ENCODE measurements at places on chromosomes 5 and 9. TPM values are rescaled to one million over a fixed set of nuclear protein-coding genes. Genes with fewer than 3 reads are reported as not detected.

Gene IRX1
- polyA plus RNA-seq, result 142 TPM

Gene AP3S1
- 86.6 TPM for polyA plus RNA-seq

DNA sequence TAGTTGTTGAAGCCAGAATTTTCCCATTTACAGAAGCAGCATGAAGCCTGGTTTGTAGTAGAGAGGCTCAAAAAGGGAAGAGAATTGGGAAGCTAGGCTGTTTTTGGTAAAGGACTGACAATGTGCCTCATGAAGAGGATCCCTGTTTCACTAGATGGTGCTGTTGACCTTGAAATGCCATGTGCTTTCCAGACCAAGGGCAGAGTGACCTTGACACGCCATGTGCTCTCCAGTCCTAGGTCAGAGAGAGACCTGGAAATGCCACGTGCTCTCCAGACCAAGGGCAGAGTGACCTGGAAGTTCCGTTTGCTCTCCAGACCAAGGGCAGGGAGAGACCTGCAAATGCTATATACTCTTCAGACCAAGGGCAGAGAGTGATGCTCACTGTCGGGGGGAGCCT, 32.0 kb downstream of the UNC13B start:
- DNase-seq, result no peak

Gene SLC9A3
- polyA plus RNA-seq, result 5.7 TPM

GRCh38 chr9:134358026-134358661, 31.9 kb downstream of the RXRA start:
- no peak for DNase-seq

GRCh38 chr5:1349246-1349645, 4.3 kb upstream of the CLPTM1L start:
- DNase-seq, result no peak

Gene IRX4
- polyA plus RNA-seq, result 257 TPM

Gene PTCD2
- polyA plus RNA-seq, result 14.3 TPM

- DNase-seq, result no peak
Observed at GRCh38 chr9:137606005-137606621, 627 bp downstream of the ARRDC1 start.

DNA sequence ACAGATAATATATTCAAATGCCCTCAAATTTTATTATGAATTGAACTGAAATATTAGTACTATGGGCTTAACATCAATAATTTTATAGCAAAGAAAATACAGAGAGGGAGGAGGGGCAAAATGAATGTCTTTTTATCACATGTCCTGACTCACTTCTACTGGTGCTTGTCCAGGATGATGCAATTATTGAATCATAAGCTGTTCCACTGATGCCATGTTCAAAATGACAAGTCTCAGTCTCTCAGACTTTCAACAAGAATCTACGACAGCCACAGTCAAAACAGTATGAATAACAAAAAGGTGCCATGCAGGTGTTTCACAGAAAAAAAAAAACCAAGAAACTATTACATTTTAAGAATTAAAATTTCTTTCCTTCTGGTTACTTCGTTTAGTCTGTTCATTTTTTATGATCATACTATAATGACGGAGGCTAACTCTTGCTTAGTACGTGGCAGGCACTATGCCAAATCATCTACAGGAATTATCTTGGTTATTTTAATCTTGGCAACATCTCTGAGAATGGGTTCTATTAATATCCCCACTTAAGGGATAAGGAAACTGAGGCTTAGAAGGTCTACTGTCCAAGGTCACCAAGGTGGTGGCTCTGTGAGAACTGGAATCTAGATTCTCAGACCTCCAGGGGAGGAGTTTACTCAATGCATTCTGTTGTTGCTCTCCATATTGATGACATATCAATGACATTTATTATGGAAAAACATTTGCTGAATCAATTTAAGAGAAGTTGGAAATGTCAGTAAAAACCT, 61.5 kb downstream of the NR3C1 start:
- DNase-seq, result no peak

Gene CDH9
- polyA plus RNA-seq, result not detected

Gene NMUR2
- not detected for polyA plus RNA-seq

- DNase-seq, result no peak
Observed at GRCh38 chr5:175561085-175561484, 82.7 kb downstream of the SFXN1 start.

Gene FNIP1
- 16.3 TPM for polyA plus RNA-seq

DNA sequence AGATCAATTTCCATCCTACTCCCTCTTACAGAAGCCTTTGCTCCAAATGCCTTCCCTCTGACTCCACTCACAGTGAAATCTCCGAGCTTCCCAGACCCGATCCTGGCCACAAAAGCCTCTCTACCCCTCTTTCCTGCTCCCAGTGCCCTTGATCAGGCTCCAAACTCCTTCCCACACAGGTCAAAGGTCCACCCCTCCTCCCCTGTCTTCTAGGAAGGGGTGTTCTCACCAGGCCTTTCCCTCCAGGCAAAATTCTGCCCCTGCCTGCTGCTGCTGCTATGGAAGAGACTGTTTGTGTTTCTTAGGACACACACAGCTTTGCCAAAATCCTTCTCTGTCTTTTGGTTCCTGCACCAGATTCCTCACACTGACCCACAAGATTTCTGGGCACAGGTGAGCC, 85.8 kb upstream of the ALDH1A1 start:
- peak; percentile 84 for DNase-seq

Gene PCDH12
- polyA plus RNA-seq, result 0.44 TPM

GRCh38 chr5:53601570-53601969, 41.1 kb downstream of the NDUFS4 start:
- peak; percentile 50 for DNase-seq

DNA sequence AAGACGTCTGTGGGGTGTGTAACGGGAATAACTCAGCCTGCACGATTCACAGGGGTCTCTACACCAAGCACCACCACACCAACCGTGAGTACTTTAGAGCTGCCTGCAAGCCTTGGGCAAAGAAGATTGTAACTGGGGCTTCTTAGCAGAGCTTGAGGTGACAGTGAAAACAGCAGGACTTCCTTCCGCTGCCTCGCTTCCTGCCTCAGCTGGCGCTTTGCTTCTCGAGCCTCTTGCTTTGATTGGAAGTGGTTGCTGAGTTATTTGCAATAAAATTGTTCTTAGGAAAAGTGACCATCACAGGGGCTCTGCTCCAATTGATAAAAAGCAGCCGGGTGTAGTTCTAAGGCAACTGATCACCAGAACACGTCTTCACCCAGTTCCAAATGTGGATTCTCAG, 99.1 kb downstream of the ADAMTS16 start:
- no peak for DNase-seq

DNA sequence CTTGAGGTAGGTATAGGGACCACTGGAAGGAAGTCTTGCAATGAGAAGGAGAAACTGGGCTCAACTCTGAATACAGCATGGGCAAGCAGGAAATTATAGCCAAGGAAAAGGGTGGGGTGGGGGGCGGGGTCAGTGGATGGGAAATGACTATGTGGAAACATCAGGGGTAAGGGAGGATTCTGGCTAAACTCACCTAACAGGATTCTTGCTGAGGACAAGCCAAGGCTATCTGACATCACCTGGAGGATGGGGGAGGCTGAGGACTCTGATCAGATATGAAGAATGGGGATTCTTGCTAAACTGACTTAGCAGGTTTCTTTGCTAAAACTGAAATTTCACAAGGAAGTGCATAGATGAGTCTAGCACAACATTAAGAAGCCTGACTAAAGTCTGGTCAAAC, 40.8 kb downstream of the CTSL start:
- no peak for DNase-seq

- DNase-seq, result peak; percentile 55
Observed at GRCh38 chr5:74665273-74665672, 19.8 kb upstream of the HEXB start.

- DNase-seq, result no peak
Observed at GRCh38 chr5:116045821-116046220, 13.5 kb downstream of the ARL14EPL start.

DNA sequence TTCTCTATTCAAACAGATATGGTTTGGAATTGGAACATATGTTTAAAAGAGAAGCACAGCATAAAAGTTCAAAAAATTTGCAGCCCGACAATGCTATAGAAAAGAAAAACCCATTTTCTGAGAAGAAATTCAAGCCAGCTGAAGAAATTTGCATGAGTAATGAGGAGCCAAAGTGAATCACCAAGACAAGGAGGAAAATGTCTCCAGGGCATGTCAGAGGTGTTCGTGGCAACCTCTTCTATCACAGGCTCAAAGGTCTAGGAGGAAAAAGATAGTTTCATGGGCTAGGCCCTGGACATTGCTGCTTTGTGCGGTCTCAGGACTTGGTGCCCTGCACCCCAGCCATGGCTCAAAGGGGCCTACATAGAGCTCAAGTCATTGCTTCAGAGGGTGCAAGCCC, 134.8 kb upstream of the ADAMTS16 start:
- DNase-seq, result no peak

Gene FSTL4
- 0.19 TPM for polyA plus RNA-seq

DNA sequence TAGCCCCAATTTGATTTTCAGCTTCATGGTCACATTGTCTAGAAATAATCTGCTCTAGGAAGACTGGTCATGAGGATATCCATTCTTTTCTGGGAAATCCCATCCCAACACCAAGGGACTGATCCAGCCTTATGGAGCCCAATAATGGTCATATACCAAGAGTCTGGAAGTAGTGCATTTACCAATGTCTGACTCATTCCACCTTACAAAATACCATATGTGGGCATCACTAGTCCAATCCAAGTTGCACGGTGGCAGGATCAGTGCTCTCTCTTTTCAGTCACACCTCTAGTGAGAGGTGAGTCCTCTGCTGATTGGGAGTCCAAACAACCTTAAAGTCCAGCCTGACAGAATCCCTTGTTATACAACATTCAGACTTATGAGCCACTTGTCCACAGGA, 73.7 kb downstream of the FEM1C start:
- no peak for DNase-seq

Gene ANKRD55
- not detected for polyA plus RNA-seq

- DNase-seq, result no peak
Observed at GRCh38 chr5:169646856-169647255, 9.8 kb downstream of the DOCK2 start.
